ENCODE measurements at places on chromosomes 12 and 14. TPM values are rescaled to one million over a fixed set of nuclear protein-coding genes. Genes with fewer than 3 reads are reported as not detected.

DNA sequence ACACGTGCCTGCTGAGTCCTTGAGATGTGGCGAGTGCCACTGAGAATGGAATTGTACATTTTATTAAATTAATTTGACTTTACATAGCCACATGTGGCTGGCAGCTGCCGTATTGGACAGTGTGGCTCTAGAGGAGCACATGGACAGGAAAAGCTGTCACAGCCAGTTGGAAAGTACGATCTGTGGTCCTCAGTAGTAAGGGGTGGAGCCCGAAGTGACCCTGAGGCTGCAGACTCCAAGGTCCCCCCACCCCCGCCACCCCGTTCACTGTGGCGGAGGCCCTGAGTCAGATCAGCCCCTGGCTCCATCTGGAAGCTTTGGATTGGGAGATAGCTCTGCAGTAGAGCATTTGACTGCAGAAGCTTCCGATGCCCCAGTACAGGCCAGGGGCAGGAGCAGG is 25.8 kb upstream of the BEGAIN start:
- DNase-seq, result no peak
- H3K27ac ChIP-seq, result no peak overlapping the region
- H3K4me1 ChIP-seq, result peaks cover 17% of the 10 kb centered on the region
- no peaks in the 10 kb centered on the region for H3K36me3 ChIP-seq

- no peak for DNase-seq
- H3K36me3 ChIP-seq, result no peaks in the 10 kb centered on the region
- no peak overlapping the region for H3K4me3 ChIP-seq
- no peaks in the 10 kb centered on the region for H3K4me1 ChIP-seq
Measured at GRCh38 chr12:93065896-93066295, 136.8 kb upstream of the EEA1 start.

GRCh38 chr12:124497658-124498057 is 69.8 kb downstream of the NCOR2 start:
- H3K27me3 ChIP-seq, result no peaks in the 10 kb centered on the region
- no peak overlapping the region for H3K4me3 ChIP-seq
- peaks cover 9% of the 10 kb centered on the region for H3K36me3 ChIP-seq
- H3K4me1 ChIP-seq, result peaks cover 3% of the 10 kb centered on the region
- no peak for DNase-seq

GRCh38 chr12:45279931-45280830 is 64.3 kb downstream of the ANO6 start:
- H3K36me3 ChIP-seq, result no peaks in the 10 kb centered on the region
- H3K27ac ChIP-seq, result no peak overlapping the region
- H3K27me3 ChIP-seq, result no peaks in the 10 kb centered on the region
- no peaks in the 10 kb centered on the region for H3K4me1 ChIP-seq
- DNase-seq, result no peak

- no peak for DNase-seq
- H3K36me3 ChIP-seq, result no peaks in the 10 kb centered on the region
- peaks cover 3% of the 10 kb centered on the region for H3K4me1 ChIP-seq
Measured at GRCh38 chr14:61603736-61604135, 91.6 kb upstream of the HIF1A start.

- no peak for DNase-seq
- no peaks in the 10 kb centered on the region for H3K27me3 ChIP-seq
Measured at GRCh38 chr14:51845811-51846210, 14.6 kb upstream of the GNG2 start.

OR6C2 gene
- total RNA-seq, result not detected

DNA sequence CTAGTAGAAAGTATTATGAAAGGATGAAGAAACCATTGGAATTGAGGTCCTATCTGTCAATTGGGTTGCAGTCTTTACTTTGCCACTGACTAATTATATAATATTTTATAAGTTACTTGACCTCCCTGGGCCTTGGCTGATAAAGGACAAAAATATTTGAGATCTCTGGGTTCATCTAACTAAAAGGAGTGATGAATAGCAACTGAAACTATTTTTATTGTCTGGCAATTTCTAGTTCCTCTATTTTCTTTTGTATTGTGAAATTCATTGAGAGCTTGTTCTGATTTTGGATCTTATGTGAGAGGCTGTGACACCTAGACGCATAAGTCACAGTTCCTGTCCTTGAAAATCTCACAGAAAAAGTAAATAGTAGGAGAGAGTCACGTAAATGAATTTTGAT is 415.7 kb upstream of the ATP2B1 start:
- no peaks in the 10 kb centered on the region for H3K36me3 ChIP-seq
- no peak overlapping the region for H3K4me3 ChIP-seq
- no peaks in the 10 kb centered on the region for H3K4me1 ChIP-seq
- H3K27me3 ChIP-seq, result no peaks in the 10 kb centered on the region

DNA sequence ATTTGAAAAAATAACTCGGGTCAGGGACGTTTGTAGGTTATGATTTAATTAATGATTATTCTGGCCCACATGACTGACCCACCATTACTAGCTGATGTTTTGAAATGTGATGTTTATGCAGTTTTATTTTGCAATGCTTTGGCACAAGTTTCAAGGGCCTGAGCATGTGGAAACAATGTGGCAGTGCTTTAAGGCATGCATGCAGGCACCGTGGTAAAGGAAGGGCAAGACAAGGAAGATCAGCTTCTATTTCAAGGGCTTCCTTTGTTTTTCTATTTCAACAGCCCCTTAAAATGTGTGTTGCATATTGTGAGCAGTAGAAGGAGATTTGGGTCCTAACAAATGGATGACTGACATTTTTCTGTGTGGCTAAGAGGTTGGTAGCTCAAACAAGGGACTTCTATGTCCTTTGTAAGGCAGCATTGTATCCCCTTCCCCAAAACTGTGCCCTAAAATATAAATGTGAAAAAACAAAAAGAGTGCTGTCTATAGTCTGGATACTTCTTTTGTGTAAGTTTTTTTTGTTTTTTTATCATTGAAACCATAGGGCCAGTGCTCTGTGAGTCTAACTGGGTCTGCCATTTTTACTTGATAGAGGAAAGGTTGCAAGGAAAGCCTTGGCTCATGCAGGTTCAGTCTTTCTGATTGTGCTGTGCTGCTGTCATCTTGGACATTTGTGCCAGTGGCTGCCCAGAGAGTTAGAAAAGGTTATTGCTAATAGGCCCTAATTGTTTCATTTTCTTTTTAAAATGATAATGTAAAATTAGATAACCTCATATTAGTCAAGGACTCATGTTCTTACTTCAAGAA is 103.5 kb downstream of the FGD4 start:
- H3K27me3 ChIP-seq, result no peaks in the 10 kb centered on the region
- no peaks in the 10 kb centered on the region for H3K4me1 ChIP-seq
- H3K4me3 ChIP-seq, result no peak overlapping the region

GRCh38 chr12:94305130-94305957 is 154.3 kb downstream of the CEP83 start:
- H3K27me3 ChIP-seq, result no peaks in the 10 kb centered on the region
- H3K4me1 ChIP-seq, result no peaks in the 10 kb centered on the region
- H3K4me3 ChIP-seq, result no peak overlapping the region
- no peak overlapping the region for H3K27ac ChIP-seq

- peak; percentile 73 for DNase-seq
- peaks cover 95% of the 10 kb centered on the region for H3K27me3 ChIP-seq
- no peaks in the 10 kb centered on the region for H3K36me3 ChIP-seq
- H3K4me1 ChIP-seq, result peaks cover 4% of the 10 kb centered on the region
- no peak overlapping the region for H3K27ac ChIP-seq
Measured at GRCh38 chr14:99729991-99730875, 46.1 kb downstream of the CYP46A1 start.

DNA sequence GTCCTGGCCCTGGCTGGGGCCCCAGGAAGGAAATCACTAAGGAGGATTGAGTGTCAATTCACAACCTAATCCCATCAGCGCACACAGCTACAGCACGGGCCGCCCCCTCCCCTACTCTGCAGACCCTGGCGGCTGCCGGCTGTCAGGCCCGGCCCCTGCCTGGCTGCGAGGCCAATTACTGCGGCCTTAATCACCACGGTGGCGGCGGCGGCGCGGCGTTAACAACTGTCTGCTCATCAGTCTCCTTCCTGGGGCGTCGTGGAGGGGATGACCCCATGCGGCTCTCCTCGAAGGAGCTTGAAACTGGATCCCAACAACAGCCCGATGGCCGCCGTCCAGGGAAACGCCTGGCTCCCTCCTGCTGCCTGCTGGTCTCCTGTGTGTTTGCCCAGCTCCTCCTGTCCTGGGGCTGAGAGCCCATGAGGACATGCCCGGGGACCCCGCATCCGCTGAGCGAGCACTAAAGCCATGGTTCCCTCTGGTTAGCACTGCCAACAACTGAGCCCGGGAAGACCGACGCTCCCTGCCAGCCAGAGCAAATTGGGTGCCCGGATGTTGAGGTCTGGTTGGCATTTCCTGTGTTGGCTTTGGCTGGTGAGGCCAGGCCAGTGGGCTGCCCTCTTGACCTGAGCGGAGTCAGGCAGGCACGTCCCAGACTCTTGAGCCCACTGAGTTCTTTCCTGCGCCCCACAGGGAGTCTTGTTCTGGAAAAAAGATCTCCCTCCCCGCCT is 21.8 kb upstream of the EIF2B2 start:
- H3K36me3 ChIP-seq, result no peaks in the 10 kb centered on the region
- H3K27me3 ChIP-seq, result peaks cover 11% of the 10 kb centered on the region

ARHGEF25 gene
- 0.68 TPM for total RNA-seq

DNA sequence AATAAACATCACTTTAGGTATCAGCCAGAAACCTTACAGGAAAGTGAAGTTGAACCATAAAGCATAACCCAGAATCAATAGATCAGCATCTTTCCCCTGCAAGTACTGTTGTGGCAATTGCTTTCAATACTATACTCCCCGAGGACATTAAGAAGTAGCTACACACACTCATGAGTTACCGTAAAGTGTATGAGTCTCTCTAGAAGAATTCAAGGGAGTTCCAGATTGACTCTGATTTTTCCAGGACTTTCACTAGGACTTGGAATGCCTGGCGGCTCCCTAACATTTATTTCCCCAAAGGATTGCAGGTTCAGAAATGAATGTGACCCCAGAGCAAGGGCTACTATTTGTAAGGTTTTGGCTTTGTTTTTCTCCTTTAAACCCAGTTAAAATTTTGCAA is 465.4 kb upstream of the MDGA2 start:
- H3K36me3 ChIP-seq, result no peaks in the 10 kb centered on the region
- no peaks in the 10 kb centered on the region for H3K4me1 ChIP-seq
- H3K27ac ChIP-seq, result no peak overlapping the region
- H3K4me3 ChIP-seq, result no peak overlapping the region
- no peak for DNase-seq

GRCh38 chr12:89833337-89834252 is 125.0 kb upstream of the ATP2B1 start:
- H3K4me1 ChIP-seq, result no peaks in the 10 kb centered on the region
- no peak for DNase-seq
- H3K27ac ChIP-seq, result no peak overlapping the region
- H3K27me3 ChIP-seq, result no peaks in the 10 kb centered on the region

DNA sequence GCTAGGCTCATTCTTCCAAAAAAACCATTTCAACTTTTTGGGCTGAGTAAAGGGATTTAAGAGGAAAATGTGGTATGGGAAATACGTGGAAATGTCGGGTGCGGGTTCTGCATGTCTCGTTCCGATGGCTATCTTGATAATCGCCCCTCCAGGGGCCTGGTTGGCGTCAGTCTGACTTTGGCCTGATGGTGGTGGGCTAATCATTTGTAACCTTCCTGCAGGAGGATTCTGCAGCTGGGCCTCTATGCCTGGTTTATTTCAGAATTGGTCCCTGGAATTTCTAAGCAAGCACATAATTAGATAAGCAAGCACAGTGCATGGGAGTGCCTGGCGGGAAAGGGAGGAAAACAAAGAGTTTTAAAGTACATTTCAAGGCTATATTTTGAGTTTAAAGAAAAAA is 14.8 kb upstream of the SLC4A8 start:
- H3K36me3 ChIP-seq, result no peaks in the 10 kb centered on the region
- no peak overlapping the region for H3K27ac ChIP-seq
- no peaks in the 10 kb centered on the region for H3K27me3 ChIP-seq
- peaks cover 2% of the 10 kb centered on the region for H3K4me1 ChIP-seq
- no peak overlapping the region for H3K4me3 ChIP-seq

- no peak overlapping the region for H3K27ac ChIP-seq
- H3K4me3 ChIP-seq, result no peak overlapping the region
- H3K36me3 ChIP-seq, result no peaks in the 10 kb centered on the region
- H3K4me1 ChIP-seq, result no peaks in the 10 kb centered on the region
Measured at GRCh38 chr12:69440016-69440415, 30.2 kb upstream of the FRS2 start.

SCYL2 gene
- total RNA-seq, result 43.4 TPM

MSI1 gene
- not detected for total RNA-seq

GRCh38 chr12:1644534-1645438 is 15.8 kb downstream of the WNT5B start:
- no peak overlapping the region for H3K27ac ChIP-seq
- peaks cover 4% of the 10 kb centered on the region for H3K4me1 ChIP-seq
- H3K36me3 ChIP-seq, result no peaks in the 10 kb centered on the region
- no peak for DNase-seq

DNA sequence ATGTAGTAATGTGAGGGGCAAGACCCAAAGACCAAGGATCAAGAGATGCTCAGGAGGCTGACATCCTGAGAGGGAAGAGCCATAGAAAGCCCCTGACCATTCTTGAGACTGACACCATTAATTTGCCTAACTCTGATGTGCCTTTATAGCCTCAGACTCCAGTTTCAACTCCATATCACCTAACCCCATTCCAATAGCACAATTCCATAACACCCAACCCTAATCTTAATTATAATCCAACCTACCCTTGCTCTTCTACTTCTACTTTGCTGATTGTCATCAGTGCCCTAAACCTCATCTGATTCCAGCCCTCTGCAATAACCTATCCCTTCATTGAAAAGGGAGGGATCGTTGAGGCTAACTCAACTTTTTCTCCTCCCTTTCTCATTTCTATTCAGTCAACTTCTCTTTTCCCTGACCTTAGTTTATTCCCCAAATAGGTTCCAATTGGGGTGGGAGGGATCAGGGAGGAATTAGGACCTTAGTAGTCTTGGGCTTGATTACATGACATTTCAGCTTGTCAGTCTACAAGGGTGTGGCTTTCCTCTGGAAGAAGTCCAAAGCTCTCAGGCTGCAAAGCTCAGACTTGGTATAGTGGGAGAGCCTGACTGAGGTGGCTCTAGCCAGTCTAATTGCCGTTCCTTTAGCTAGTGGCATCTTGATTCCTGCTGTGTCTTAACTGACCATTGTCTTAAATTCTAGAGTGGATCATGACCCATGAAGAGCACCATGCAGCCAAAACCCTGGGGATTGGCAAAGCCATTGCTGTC is 3.1 kb downstream of the PFKM start:
- peaks cover 13% of the 10 kb centered on the region for H3K4me1 ChIP-seq
- no peak for DNase-seq
- H3K27ac ChIP-seq, result no peak overlapping the region
- H3K36me3 ChIP-seq, result peaks cover 2% of the 10 kb centered on the region
- peaks cover 4% of the 10 kb centered on the region for H3K27me3 ChIP-seq
